ENCODE measurements at places on chromosomes 12 and 14.

DNA sequence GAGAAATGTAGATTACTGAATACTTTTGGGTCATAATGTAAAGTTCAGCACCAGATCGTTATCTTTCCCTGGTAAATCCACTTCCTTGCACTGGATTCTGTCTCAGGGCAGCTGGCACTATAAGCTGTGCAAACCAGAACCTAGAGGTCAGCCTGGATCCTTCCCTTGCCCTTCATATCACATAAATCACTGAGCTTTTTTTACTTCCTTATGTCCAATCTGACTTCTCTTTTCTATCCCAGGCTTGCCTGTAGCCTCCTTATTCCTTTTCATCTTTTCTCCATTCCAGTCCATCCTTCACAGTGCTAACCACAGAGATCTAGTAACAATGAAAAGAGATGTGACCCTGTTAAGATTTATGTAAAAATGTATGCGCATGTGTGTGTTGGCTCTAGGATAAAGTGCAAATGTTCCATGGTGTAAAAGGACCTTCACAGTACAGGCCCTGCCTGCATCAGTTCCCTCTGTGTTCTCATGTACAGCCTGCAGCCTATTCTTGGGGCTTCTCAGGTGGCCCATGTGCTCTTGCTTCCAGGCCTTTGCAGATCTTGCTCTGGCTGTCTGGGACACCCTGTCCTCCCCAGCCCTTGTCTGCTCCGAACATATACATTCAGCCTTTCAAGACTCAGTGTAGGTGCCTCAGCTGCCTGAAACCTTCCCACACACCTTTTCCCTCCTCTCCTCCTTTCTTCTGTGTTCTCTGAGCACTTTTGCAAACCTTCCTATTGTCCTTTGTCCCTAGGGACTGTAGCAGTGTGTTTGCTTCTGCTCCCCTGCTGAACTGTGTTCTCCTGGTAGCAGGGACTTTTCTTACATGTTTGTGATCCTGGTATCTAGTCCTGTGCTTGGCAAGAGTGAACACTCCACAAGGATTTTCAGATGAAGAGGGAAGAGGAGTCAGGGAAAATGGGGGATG, 30.0 kb downstream of the PELI2 start:
- no peak for DNase-seq

DNA sequence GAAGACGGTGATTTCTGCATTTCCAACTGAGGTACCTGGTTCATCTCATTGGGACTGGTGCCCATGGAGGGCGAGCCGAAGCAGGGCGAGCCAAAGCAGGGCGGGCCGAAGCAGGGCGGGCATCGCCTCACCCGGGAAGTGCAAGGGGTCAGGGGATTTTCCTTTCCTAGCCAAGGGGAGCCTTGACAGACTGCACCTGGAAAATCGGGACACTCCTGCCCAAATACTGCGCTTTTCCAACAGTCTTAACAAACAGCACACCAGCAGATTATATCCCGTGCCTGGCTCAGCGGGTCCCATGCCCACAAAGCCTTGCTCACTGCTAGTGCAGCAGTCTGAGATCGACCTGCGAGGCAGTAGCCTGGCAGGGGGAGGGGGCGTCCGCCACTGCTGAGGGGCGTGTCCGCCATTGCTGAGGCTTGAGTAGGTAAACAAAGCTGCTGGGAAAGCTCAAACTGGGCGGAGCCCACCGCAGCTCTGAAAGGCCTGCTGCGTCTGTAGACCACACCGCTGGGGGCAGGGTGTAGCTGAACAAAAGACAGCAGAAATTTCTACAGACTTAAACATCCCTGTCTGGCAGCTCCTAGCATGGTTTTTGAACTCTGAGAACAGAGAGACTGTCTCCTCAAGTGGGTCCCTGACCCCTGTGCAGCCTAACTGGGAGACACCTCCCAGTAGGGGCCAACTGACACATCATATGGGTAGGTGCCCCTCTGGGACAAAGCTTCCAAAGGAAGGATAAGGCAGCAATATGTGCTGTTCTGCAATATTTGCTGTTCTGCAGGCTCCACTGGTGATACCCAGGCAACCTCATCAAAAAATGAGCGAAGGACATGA, 77.2 kb downstream of the BAZ1A start:
- no peak for DNase-seq

GRCh38 chr14:69284170-69284569, 24.2 kb downstream of the GALNT16 start:
- no peak for DNase-seq

DNA sequence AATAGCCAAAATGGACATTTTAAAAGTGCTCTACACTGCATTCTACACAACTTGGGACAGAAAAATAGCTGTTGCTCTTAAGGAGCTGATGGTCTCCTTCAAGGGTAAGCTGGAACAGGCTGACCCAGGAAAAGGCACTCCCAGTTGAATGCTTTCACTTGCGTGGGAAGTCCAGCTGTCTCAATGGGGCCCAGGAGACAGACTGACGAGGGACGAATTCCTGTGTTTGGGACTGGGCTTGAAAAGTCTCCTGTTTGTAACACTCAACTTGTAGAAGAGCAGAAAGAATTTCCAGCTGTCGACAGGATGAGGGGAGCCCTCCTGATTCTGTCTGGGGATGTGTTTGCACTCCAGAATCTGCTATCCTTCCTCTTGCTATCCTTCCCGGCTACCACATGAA, 180.8 kb downstream of the ZFP36L1 start:
- DNase-seq = no peak

DNA sequence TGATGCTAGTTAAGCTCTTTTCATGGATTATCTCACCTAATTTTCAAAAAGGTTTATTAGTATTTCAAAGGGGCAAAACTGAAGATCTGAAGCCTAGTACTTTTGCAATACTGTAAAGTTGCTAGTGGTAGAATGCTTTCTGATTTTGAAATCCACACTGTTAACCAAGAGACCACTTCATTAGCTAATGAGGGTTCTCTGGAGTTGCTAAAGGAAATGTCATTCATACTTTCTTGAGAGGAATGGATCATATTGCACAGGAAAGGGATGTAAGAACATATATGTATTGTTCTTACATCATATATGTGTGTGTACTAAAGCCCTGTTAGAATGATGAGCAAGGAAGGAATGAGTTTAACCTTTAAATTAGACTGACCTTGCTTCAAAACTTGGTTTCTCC, 39.0 kb upstream of the LDHB start:
- DNase-seq = no peak

DNA sequence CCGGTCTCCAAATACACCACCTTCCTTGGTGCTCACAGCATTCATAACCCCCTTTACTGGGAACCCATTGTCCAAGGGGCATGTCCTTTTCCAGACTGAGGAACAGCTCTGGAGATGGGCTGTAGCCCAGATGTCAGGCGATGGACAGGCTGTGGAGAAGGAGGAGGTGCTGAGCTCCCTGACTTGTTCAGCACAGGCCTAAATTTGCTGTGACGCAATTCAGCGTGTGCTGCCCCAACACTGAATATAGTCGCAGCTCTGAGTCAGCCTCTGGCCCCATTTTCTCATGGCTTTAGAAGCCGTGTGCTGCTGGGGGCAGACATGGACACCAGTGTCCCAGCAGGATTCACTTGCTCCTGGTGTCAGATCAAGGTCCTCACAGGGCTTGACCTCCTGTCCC, 269.1 kb downstream of the EMP1 start:
- DNase-seq = no peak

DNA sequence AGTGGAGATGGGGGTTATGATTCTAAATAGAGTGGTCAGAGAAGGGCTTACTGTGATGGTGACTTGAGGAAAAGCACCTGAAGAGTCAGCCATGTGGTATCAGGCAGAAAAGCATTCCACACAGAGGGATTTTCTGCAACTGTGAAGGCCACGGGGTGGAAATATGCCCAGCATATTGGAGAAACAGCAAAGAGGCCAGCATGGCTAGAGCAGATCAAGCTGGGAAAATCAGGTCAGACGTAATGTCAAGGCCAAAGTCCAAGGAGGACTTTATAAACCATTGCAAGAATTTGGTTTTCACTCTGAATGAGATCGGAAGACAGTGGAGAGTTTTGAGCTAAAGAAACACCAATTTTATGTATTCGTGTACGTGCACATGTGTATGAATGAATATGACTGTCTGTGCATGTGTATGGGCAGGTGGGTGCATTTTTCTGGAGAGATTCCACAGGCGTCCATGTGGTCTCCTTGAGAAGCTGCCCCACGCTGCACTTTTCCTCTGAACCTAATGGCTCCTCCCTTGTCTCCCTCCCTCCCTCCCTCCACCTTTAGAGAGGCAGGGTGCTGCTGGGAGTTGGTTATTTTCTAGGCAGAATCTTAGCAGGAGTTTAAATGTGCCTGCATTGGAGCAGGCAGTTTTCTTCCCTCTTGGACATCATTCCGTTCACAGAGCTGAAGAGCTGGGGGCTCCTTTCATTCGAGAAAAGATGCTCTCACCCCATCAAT, 97.4 kb upstream of the PPP4R3A start:
- no peak for DNase-seq

All from eye (tissue), 1 donor.